ENCODE measurements at places on chromosomes 13 and 19.

GRCh38 chr13:51058461-51059167 is 52.5 kb downstream of the C13orf42 start:
- no peak for DNase-seq

DNA sequence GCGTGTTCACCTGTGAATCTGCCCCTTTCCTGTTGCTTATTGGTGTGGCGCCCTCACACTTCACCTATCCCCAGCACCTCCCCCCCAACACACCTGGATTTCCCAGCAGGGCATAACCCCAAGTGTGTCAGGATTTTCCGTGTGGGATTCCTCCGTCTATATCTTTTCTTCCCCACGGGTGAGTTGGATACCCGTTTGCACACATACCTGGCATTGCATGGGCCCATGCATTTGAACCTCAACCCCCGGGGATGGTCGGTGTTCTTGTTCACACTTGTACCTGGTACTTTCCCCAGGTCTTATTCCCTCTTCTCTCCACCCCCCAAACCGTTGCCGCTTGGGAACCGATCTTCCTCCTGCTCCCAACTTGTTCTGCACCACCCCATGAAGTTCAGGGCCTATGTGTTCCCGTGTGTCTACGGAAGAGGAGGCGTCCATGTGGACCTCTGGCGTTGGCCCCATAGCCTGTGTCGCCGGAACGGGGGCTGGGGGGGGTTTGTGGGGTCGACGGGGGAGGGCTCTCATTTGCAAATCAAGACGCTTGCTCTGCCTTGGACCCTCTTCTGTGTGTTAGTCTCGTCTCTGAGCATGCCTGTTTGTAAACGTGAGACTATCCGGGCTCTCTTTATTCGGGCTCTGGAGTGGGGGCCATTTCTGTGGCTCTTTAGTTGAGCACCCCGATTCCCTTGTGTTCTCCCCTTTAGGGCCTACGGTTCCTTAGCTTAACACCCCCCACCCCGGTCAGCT is 1.7 kb downstream of the PRR12 start:
- no peak for DNase-seq

DNA sequence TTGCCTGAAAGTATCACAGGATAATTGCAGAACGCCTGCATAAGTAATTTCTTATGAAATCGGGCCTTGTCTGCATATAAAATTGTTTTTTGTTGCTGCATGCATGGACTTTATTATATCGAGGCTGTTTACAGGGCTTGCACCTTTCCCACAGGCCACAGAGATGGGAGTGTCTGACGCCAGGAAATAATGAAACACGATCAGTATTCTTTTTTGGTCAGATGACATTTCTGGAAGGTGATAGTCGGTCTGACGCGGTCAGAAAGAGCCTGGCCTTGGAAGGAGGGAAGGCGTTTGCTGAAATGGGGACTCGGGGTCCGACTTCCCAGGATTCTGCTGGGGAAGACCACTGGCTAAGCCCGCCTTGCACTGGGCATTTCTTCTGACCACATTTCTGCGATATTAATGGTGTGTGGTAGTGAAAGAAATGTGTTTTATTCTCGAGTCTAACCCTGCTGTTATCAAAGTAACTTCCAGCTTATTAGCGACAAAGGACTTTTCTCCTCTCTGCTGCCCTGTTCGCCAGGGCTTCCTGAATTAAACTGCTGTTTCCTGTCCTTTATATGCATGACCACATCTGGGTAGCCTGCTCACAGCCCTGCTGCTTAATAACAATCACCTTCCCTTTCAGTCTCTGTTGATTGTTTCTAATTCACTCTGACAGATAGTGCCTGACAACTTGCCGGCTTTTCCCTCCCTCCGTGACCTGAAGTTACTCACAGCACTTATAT is 11.6 kb upstream of the ZNF536 start:
- DNase-seq = peak; percentile 24

GRCh38 chr13:94673851-94674250 is 38.5 kb downstream of the SOX21 start:
- no peak for DNase-seq

- DNase-seq = no peak
Measured at GRCh38 chr19:7775761-7776160, 12.7 kb downstream of the CLEC4M start.

- DNase-seq = no peak
Measured at GRCh38 chr13:111902726-111903125, 164.2 kb upstream of the SOX1 start.

- no peak for DNase-seq
Measured at GRCh38 chr13:107531816-107532215, 683.5 kb downstream of the LIG4 start.

GRCh38 chr13:57629821-57630235 is 1.7 kb upstream of the PCDH17 start:
- DNase-seq = peak; percentile 91

DNA sequence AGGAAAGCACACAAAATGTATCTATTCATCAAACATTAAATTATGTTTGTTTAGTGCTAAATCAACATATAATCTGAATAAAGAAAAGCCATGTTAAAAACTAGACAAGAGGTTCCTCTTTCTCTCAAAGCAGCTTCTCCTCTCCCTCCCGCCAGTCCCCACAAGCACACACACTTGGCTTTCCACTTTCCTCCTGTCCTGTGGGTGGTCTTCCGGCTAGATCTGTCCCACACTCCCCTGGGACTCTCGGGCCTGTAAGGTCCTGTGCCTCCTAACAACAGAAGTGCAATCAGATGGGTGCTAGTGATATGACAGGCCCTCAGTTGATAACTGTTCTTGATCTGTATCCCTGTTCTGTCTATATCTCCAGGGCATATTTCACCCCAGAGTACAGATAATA is 45.6 kb upstream of the RAP2A start:
- DNase-seq = no peak

GRCh38 chr13:38582133-38582532 is 104.7 kb upstream of the FREM2 start:
- no peak for DNase-seq

DNA sequence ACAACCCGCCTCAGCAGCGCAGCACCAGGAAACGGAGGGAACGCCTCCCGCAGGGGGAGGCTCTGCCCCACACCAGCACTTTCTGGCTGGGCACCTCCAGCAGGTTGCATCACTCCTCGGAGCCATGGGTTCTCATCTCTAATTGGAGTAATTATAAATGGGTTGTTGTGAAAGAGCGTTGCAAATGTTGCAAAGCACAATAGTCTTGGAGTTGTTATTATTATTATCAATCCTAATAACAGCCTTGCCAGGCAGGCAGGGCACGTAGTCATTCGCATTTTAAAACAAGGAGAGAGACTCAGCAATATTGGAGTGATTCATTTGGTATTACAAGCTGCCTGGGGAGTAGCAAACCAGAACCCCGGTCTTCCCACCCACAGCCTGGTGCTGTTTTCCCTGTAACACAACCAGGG is 108.6 kb upstream of the GJB6 start:
- DNase-seq = no peak

DNA sequence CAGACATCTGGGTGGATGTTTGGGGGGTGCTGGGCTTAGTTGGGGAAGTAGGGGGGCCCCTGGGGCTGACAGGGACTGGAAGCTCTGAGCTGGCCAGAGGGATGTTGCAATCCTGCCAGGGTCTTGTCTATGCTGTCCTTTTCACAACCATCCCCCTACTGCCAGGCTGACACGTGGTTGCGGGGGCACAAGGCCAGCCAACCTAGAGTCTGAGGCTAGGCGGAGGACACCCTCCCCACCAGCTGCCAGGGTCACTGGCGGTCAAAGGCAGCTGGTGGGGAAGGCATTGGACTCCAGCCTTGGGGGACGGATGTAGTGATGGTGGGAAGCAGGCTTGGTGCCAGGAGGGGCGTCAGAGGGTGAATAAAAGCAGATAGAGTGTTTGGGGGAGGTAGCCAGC is 1.6 kb upstream of the APOC1 start:
- DNase-seq = no peak

- peak; percentile 87 for DNase-seq
Measured at GRCh38 chr19:6056801-6057650, 53.3 kb downstream of the RFX2 start.

DNA sequence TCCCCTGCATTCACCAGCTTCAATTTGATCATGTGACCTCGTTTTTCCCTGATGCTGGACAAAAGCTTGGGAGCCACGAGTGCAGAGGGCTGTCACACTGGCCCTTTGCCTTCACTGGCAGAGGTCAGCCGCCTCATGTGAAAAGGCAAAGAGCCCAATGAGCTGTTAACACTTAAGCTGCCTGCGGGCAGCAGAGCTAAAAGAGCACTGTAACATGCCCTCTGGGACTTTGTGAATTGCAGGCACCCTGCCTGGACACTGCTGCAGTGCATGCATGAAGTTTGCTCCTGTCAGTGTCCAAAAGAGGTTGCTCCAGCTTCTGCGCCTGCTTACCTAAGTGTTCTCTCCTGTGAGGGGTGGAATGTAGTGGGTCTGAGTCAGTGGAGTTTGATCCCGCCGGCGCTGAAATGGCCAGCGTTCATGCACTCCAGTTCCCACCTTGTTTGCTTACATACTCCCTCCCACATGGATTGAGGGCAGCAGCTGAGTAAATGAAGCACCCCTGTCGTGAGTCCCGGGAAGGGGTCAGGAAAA is 193.7 kb downstream of the RFC3 start:
- no peak for DNase-seq

GRCh38 chr13:60174113-60174512 is 10.4 kb upstream of the DIAPH3 start:
- DNase-seq = no peak

All from cardiac septum (tissue), 1 donor.